SJCRH30 (cell line): ENCODE measurements at places on chromosomes 1 and 21.

DNA sequence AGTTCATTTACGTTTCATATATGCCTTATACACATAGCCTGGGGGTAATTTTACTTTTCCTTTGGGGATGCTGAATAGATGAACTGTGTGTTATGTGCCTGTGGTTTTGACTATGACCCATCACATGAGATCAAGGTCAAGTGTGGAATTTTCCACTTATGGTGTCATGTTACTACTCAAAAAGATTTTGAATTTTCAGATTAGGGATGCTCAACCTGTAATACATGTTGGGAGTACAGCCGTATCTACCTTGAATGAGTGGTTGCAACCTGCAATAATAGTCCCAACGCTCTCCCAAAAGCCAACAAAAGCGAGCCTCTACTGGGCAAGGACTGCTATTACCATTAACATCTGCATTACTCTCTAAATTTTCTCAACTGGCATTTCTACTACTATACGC, 68.5 kb upstream of the SDC3 start:
- DNase-seq: peak; percentile 83

DNA sequence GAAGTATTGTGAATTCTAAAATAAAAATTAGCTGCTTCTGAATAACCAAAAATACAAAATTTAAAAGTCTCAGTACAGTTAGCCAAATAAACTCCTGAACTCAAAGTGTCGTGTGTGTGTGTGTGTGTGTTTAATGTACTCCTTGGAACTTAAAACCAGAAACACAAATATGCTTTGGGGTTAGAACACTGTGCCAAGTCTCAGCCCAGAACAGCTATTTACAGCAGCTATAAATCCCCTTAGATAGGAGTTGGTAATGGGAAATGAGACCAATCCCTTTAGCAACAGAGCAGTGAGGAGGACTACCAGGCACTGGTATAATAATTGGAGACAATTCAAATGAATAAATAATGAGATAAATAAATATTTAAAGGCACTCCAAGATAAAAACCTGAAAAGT, 83.1 kb downstream of the PATJ start:
- DNase-seq: no peak

DNA sequence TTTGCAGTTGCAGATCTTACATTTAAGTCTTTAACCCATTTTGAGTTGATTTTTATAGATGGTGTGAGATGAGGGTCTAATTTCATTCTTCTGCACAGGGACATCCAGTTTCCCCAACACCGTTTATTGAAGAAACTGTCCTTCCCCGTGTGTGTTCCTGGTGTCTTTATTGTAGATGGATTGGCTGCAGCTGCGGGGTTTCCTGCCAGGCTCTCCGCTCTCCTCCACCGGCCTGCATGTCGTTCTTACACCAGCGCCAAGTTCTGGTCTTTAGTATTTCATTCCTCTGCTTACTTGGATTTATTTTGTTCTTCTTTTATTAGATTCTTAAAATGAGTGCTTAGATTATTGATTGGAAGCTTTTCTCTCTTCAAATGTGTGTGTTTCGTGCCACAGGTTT, 98.9 kb upstream of the COL6A1 start:
- no peak for DNase-seq

DNA sequence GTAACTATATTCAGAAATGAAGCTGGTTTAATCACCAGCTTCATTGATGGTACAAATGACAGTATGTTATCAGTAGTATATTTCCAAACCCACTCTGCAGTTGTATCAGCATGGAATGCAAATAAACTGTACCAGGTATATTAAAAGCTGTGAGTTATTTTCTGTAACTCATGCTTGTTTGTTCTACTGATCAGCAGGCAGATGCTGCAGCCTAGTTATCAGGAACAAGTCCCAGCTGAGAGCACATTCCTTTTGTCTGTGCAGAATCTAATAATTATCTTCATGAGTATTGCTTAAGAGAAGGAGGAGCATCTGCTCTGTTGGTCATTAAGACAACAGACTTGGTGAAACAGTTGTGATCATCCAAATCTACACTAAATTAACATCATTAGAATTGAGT, 1331.1 kb downstream of the MRPL39 start:
- no peak for DNase-seq

GRCh38 chr1:22208268-22208972, 65.5 kb upstream of the WNT4 start:
- no peak for DNase-seq

- DNase-seq: no peak
Observed at GRCh38 chr1:40462956-40463590, 12.8 kb downstream of the ZFP69B start.

DNA sequence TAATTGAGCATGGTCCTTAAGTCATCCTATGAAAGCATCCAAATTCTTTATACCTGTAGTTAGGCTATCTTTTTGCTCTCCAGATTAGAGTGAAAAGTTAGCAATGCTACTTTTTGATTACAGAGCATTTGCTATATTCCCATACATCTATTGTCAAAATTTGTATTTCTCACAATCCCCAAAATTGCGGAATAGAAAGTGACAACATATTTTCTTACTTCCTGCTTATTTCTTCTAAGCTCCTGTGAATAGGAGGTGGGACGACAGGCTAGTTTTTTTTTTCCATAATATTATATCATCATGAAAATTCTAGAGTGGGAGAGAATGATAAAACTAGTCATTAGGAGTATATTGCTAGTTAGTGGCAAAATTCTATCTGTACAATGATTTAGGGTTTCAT, 264.0 kb upstream of the DPYD start:
- no peak for DNase-seq
